Stimulated activated CD8-positive, alpha-beta memory T cell treated with anti-CD3 and anti-CD28 coated beads, Interleukin-15, amount 100 ng/mL, for 4 hours (primary cell): ENCODE measurements at places on chromosomes 16 and 17.

DNA sequence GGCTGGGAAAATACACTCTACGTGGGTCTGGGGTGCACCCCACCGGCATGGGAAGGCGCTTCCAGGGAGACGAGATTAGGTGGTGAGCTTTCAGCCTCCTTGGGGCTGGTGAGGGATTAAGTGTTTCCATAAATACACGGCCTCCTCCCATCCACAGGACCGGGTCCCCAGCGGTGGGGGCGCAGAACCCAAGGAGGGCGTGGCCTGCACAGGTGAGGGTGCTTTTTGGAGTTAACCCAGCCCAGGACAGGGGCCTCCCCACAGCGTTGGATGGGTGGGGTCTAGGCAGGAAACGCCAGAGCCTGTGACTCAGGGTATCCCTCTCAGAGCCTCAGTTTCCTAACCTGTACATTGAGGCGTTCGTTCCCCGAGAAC lies 1.1 kb downstream of the C16orf74 start:
- no peak for DNase-seq

GRCh38 chr17:1750628-1751027 lies 8.0 kb downstream of the SERPINF2 start:
- DNase-seq: no peak

GRCh38 chr16:68146585-68146984 lies 61.4 kb downstream of the NFATC3 start:
- DNase-seq: no peak

DNA sequence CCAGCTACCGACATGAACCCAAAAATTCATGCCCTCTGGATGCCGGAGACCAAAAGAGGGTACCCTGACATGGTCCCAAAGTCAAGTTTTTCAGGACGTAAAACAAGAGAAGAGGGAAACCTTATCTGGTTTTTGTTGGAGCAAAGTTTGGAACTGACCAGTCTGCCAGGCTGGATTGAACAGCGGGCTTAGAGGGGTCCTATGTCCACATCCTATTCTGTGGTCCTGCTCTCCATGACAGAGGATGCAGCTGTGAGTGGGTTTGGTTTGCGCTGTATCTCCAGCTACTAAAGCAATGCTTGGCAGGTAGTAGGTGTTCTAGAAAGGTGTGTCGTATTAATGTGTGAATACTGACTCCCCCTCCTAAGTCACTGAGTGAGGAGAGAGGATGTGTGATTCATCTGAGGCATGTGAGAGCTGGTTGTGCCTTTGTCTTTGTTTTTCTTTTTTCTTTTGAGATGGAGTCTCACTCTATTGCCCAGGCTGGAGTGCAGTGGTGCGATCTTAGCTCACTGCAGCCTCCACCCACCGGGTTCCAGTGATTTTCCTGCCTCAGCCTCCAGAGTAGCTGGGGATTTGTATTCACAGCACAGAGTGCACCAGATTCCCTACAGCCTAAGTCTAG lies 31.0 kb downstream of the PMM2 start:
- no peak for DNase-seq

DNA sequence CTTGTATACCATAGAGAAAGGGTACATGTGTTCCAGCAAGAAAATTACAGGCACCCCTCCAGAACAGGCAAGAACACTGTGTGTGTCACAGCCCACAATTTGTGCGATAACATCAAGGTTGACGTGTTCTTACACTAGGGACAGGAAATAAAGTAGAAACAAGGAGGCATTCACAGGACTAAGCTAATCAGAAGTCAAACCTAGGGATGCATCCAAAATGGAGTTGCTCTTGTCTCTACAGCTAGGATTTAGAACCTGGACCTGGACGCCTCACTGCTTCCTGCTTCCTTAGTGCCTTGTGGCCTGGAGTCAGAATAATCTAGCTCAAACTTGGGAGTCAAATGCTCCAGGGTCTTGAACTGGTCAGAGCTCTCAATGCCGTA lies 41.3 kb downstream of the GINS3 start:
- no peak for DNase-seq

- DNase-seq: no peak
Observed at GRCh38 chr17:427327-427726, 74.7 kb upstream of the RPH3AL start.

DNA sequence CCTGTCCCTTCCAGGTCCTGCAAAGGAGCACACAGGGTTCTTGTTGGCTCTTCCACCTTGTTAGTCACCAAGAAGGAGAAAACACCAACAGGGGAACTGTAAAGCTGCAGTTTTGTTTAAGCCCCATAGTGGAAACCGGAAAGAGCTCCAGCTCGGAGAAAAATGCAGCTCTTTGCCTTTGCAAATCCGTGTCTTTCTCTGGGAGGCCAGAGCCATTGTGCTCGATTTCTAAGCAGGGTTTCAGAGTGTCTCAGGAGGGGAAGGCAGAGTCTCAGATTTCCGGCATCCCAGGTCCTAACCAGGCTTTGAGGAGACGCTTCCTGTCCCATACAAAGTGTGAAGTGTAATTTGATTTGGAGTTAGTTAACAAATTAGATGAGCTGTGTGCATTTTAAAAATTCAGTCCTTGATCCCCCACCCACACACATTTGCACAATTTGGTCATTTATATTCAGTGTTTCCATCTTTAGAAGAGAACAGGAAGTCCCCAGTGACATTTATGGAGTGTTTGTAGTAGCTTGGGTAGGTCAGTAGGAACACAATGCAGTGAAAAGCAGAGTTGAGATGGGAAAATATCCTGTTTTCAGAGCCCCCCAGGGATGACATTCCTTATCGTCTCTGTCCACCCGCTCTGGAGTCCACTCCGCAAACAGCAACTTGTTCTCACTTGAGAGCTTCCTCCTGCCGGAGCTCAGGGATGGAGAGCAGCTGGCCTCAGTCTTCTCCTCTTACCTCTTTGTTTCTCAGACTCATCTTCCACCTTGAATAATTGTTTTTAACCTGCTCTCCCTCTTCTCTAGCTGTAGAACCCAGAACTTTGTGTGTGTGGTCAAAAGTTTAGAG lies 331.9 kb downstream of the SEC14L1 start:
- no peak for DNase-seq

GRCh38 chr17:78980624-78980972 lies 875 bp upstream of the LGALS3BP start:
- no peak for DNase-seq

- DNase-seq: no peak
Observed at GRCh38 chr16:87585442-87586200, 16.7 kb upstream of the JPH3 start.

DNA sequence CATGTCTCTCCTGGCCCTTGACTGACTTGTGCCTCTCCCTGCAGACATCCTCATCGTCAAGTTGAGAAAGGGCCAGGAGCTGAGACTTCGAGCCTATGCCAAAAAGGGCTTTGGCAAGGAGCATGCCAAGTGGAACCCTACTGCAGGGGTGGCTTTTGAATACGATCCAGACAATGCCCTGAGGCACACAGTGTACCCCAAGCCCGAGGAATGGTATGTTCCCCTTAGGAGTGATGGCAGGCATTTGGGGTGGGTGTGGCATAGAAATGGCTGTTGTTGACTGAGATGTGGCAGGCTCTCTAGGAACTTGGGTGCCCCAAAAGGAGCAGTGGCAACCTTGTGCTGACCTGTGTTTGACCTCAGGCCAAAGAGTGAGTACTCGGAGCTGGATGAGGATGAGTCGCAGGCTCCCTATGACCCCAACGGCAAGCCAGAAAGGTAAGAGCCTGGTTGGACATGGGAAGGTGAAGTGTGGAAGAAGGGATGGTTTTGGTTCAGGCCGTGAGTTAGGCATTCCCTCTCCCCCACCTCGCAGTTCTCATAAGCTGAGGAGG lies 7.5 kb downstream of the POLR2C start:
- no peak for DNase-seq
